ENCODE measurements at places on chromosomes 6 and 20.

- DNase-seq, result no peak
- peaks cover 13% of the 10 kb centered on the region for H3K36me3 ChIP-seq
- H3K27me3 ChIP-seq, result no peaks in the 10 kb centered on the region
- H3K4me1 ChIP-seq, result no peaks in the 10 kb centered on the region
- no peak overlapping the region for H3K27ac ChIP-seq
Observed at GRCh38 chr6:135458051-135458450, 39.5 kb downstream of the AHI1 start.

GRCh38 chr20:52104546-52105441, 86.8 kb downstream of the ZFP64 start:
- H3K4me1 ChIP-seq, result no peaks in the 10 kb centered on the region
- peak overlapping the region; percentile 44 for H3K4me3 ChIP-seq
- H3K27me3 ChIP-seq, result no peaks in the 10 kb centered on the region
- no peak overlapping the region for H3K27ac ChIP-seq
- peak; percentile 90 for DNase-seq
- no peaks in the 10 kb centered on the region for H3K36me3 ChIP-seq

DNA sequence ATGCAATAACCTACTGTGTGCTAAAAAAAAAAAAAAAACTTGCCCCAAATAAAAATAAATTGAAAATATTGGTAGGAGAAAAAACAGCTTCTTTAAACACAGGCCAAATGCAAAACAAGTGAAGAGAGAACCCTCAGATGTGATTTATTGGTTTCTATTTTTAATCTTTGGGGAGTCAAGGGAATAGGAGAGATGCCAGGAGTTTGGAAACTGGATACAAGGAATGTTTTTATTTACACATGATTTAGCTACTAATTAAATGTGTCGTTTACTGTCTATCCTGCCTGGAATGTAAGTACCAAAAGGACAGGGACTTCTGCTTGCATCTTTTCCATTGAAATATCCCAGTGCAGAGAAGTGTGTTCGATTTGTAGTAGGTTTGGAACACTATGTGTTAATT, 810.7 kb downstream of the MAFB start:
- H3K36me3 ChIP-seq, result no peaks in the 10 kb centered on the region
- H3K27ac ChIP-seq, result peak overlapping the region; percentile 57
- H3K4me1 ChIP-seq, result peaks cover 10% of the 10 kb centered on the region
- no peaks in the 10 kb centered on the region for H3K27me3 ChIP-seq

- no peak overlapping the region for H3K27ac ChIP-seq
- peaks cover 13% of the 10 kb centered on the region for H3K4me1 ChIP-seq
- no peaks in the 10 kb centered on the region for H3K36me3 ChIP-seq
- no peak overlapping the region for H3K4me3 ChIP-seq
Observed at GRCh38 chr6:37848371-37848770, 28.8 kb downstream of the ZFAND3 start.

GRCh38 chr20:20368418-20369249, 730 bp downstream of the INSM1 start:
- no peaks in the 10 kb centered on the region for H3K36me3 ChIP-seq
- H3K27me3 ChIP-seq, result peaks cover 87% of the 10 kb centered on the region
- DNase-seq, result no peak

- H3K27ac ChIP-seq, result no peak overlapping the region
- no peak overlapping the region for H3K4me3 ChIP-seq
- peaks cover 20% of the 10 kb centered on the region for H3K4me1 ChIP-seq
- H3K27me3 ChIP-seq, result no peaks in the 10 kb centered on the region
Observed at GRCh38 chr20:43749734-43750294, 23.0 kb upstream of the GTSF1L start.

GRCh38 chr6:130895516-130895915, 68.3 kb downstream of the SMLR1 start:
- H3K4me3 ChIP-seq, result no peak overlapping the region
- no peak overlapping the region for H3K27ac ChIP-seq
- no peaks in the 10 kb centered on the region for H3K27me3 ChIP-seq
- H3K4me1 ChIP-seq, result no peaks in the 10 kb centered on the region
- H3K36me3 ChIP-seq, result peaks cover 10% of the 10 kb centered on the region

DNA sequence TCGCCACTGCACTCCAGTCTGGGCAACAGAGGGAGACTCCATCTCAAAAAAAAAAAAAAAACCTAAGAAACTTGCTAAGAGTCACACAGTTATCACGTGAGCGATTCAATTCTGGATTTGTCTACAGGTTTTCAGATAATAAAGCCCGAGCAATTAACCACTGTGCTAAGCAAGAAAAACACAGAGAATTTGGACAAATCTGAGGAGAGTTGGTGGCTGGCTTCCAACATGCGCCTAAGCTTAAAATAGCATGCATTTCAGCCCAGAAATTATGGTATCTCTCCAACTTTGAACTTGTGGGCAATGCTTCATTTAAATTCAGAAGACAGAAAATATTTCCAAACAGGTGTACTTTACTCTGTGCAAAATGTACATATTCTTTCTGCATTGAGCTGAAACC, 232.9 kb downstream of the TSHZ2 start:
- no peaks in the 10 kb centered on the region for H3K4me1 ChIP-seq
- no peak overlapping the region for H3K4me3 ChIP-seq
- no peak for DNase-seq

GRCh38 chr6:160188773-160189172, 67.2 kb downstream of the SLC22A1 start:
- no peak for DNase-seq
- no peaks in the 10 kb centered on the region for H3K4me1 ChIP-seq
- no peaks in the 10 kb centered on the region for H3K36me3 ChIP-seq
- no peak overlapping the region for H3K4me3 ChIP-seq
- no peaks in the 10 kb centered on the region for H3K27me3 ChIP-seq

- DNase-seq, result no peak
- H3K27me3 ChIP-seq, result no peaks in the 10 kb centered on the region
- peaks cover 25% of the 10 kb centered on the region for H3K4me1 ChIP-seq
- no peak overlapping the region for H3K4me3 ChIP-seq
- H3K36me3 ChIP-seq, result no peaks in the 10 kb centered on the region
- H3K27ac ChIP-seq, result peak overlapping the region; percentile 68
Observed at GRCh38 chr6:149080511-149080910, 237.0 kb upstream of the TAB2 start.

DNA sequence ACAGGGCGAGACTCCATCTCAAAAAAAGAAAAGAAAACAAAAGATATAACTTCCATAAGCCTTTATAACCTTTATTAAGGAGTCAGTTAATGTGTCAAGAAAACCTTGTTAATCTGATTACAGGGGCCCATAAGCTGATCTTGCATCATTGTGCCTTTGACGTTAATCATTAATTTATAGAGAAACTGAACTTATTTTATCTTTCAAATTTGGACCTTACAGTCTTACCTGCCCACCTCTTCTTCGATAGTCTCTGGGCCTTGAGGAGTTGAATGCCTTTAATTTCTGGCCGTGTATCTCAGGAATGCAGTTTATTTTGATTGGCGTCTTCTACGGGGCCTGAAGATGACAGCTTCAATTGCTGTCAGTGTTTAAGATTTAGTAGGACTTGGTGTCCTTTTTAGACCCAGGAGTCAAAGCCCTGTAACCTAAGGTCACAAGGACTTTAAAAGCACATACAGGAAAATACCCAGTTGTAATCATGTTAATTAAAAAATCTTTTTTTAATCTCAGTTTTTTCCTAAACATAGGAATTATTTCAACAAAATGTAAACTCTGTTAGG, 5.8 kb downstream of the ACOT13 start:
- no peaks in the 10 kb centered on the region for H3K4me1 ChIP-seq
- no peak for DNase-seq
- no peak overlapping the region for H3K27ac ChIP-seq
- no peak overlapping the region for H3K4me3 ChIP-seq
- H3K27me3 ChIP-seq, result no peaks in the 10 kb centered on the region

DNA sequence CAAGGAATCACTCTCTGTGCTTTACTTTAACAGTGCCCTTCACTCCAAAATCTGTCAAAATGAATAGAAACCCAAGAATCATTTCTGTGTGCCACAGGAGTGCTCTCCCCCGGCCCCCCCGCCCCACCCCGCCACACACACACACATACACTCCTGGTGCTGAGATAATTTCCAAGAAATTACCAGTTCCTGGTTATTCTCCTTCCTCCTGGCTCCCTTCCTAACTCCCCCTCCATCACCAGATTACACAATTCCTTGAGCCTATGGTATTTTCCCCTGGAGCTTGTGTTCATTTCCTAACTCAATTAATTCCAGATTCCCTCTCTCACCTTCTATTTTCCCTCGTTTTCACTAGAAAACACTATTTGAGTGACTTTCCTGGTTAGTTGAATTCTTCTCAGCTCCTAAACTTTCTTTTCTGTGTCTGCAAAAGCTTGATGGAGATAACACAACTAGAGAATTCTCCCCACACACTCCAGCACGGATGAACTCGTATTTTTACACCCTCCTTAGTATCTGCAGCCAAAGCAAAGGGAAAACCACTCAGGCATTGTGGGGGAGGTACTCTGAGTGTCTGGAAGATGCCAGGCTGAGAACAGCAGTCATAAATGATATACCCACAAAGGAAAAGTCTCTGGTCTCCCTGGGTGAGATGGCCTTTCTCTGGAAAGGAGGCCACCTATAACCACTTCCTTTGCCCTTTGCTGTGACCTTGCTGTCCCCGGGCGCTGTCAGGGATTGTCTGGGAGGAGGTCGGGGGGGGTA, 1.9 kb upstream of the SLC24A3 start:
- no peak for DNase-seq
- H3K4me3 ChIP-seq, result no peak overlapping the region
- no peak overlapping the region for H3K27ac ChIP-seq
- no peaks in the 10 kb centered on the region for H3K36me3 ChIP-seq
- peaks cover 57% of the 10 kb centered on the region for H3K27me3 ChIP-seq
- H3K4me1 ChIP-seq, result no peaks in the 10 kb centered on the region

DNA sequence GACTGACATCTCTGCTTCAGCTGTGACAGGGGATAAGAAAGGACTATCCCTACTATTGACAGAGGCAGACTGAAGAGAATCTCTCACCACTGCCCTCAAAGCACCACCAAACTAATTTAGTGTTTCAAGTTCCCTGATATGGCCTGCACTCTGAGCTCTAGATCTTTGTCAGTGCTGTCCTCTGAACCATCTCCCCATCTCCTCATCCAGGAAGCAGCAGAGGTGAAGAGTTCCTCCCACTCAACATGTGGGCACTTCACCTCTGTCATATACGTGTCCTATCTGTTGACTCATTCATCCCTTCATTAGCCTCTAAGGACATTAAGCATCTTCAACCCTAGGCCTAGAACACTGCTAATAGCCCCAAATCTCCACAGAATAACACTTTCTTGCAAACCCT, 14.1 kb downstream of the FAM210B start:
- peaks cover 93% of the 10 kb centered on the region for H3K36me3 ChIP-seq
- H3K27me3 ChIP-seq, result no peaks in the 10 kb centered on the region
- peaks cover 10% of the 10 kb centered on the region for H3K4me1 ChIP-seq
- H3K4me3 ChIP-seq, result no peak overlapping the region
- DNase-seq, result no peak
- H3K27ac ChIP-seq, result no peak overlapping the region

- no peaks in the 10 kb centered on the region for H3K27me3 ChIP-seq
- H3K4me1 ChIP-seq, result no peaks in the 10 kb centered on the region
- H3K27ac ChIP-seq, result no peak overlapping the region
- H3K36me3 ChIP-seq, result no peaks in the 10 kb centered on the region
Observed at GRCh38 chr6:11987386-11987785, 24.7 kb upstream of the HIVEP1 start.

- no peaks in the 10 kb centered on the region for H3K27me3 ChIP-seq
- no peaks in the 10 kb centered on the region for H3K36me3 ChIP-seq
- H3K27ac ChIP-seq, result no peak overlapping the region
- no peak overlapping the region for H3K4me3 ChIP-seq
Observed at GRCh38 chr6:11552442-11552841, 14.9 kb downstream of the TMEM170B start.

GRCh38 chr20:62942456-62942855, 4.5 kb downstream of the GID8 start:
- H3K4me3 ChIP-seq, result no peak overlapping the region
- DNase-seq, result peak; percentile 73
- no peak overlapping the region for H3K27ac ChIP-seq
- H3K27me3 ChIP-seq, result no peaks in the 10 kb centered on the region
- H3K4me1 ChIP-seq, result peaks cover 8% of the 10 kb centered on the region

- DNase-seq, result no peak
- H3K4me3 ChIP-seq, result no peak overlapping the region
- no peaks in the 10 kb centered on the region for H3K27me3 ChIP-seq
Observed at GRCh38 chr6:42556462-42556861, 7.4 kb upstream of the UBR2 start.

DNA sequence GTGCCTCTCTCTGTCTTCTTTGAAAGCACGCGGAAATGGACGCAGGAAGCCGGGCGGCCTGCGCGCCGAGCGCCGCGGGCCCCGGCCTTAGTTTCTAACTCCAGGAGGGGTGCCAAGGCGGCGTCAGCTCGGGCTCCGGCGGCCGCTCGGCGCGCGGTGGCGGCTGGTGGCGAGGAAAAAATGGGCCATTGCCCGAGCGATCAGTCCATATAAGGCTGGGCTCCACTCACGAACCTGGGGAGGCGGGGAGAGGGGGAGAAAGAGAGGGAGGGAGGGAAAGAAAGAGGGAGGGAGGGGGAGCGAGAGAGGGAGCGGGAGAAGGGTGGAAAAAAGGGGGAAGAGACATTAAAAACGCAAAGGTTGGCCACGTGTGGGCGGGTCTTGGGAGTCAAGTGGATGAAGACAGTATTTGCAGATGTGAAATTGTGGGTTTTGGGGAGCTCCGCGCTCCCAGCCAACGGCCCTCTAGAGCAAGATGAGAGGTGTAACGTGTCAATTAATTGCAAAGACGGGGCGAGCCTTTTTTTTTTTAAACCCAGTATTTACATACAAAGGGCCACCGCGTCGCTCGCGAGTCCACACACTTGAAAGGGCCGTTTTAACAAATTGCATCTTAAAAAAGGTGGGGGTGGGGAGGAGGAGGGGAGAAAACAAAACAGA, at the start of gene NKX2-2:
Gene NKX2-2 (minus strand): TSS at position 184 of the 660 bp plus-strand sequence. CDS start 395 bp downstream, outside the sequence.
- DNase-seq, result no peak
- H3K4me3 ChIP-seq, result no peak within 1 kb of the TSS
- H3K4me1 ChIP-seq, result no peaks in the 10 kb centered on the region
- no peak within 1 kb of the TSS for H3K27ac ChIP-seq
- H3K27me3 ChIP-seq, result peaks cover 94% of the 10 kb centered on the region
- H3K36me3 ChIP-seq, result no peaks in the 10 kb centered on the region

DNA sequence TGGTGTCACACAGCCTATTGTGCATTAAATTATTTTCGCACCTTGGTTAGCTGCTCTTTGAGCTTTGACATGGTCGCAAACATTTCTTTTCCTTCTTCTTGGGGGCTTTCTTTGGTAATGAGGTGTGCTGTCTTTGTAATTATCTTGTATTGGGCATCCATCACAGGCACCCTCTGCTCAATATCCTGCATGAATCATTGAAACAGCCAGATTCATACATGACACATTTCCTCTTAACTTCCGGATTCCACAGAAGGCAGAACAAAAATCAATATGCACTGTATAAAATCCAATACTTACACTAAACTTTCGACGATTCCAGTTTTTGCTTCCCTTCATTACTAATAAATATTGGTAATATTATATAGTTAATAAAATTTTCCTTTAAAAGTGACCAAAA, 175.6 kb downstream of the SYNE1 start:
- peaks cover 9% of the 10 kb centered on the region for H3K4me1 ChIP-seq
- peak overlapping the region; percentile 11 for H3K27ac ChIP-seq
- no peak overlapping the region for H3K4me3 ChIP-seq
- no peak for DNase-seq

DNA sequence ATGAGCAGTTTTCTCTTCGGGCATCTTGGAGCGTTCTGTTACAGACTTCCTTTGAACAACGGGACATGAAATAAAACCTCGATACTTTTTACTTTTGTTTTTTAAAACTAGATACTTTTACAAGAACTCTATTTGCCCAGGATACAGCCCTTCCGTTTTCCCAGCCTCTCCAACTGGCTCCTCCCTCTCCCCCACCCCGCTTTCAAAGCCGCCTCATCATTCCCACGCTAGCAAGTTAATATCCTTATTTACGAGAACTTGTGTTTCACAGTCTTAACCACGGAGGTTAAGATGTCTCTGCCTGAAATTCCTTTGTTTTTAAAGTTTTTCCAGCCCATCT, 241 bp upstream of the CFAP206 start:
- peak overlapping the region; percentile 38 for H3K27ac ChIP-seq
- H3K36me3 ChIP-seq, result no peaks in the 10 kb centered on the region
- H3K4me3 ChIP-seq, result peak overlapping the region; percentile 92
- no peak for DNase-seq
- H3K27me3 ChIP-seq, result no peaks in the 10 kb centered on the region
